ENCODE measurements at places on chromosomes 12 and 14.

DNA sequence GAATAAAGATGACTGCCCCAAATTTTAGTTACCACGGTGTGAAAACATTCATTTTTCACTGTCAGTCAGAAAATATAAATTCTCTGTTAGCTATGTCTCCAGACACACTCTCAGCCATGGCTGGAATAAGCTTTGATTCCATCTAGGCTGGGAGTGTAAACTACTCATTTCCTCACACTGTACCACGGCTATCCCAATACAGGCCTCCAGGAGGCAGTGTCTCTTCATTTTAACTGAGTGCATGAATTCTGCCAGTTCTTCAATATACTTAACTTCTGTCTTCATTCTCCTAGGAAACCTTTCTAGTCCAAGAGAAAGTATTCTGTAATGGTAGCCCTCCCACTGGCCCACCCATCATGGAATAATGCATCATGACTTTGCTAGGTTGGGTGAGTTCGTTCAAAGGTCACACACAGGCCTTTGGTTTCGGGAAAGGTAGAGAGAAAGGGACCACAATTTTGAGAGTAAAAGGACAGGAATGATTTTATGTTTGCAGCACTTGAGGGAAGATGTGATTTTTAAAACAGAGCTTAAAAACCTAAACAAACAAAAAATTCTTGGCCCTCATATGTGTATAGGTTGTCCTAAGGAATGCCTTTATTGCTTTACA lies 381.1 kb downstream of the SEC23A start:
- peak; percentile 43 for DNase-seq

GRCh38 chr12:30965613-30965985 lies 39.1 kb downstream of the TSPAN11 start:
- DNase-seq: no peak

DNA sequence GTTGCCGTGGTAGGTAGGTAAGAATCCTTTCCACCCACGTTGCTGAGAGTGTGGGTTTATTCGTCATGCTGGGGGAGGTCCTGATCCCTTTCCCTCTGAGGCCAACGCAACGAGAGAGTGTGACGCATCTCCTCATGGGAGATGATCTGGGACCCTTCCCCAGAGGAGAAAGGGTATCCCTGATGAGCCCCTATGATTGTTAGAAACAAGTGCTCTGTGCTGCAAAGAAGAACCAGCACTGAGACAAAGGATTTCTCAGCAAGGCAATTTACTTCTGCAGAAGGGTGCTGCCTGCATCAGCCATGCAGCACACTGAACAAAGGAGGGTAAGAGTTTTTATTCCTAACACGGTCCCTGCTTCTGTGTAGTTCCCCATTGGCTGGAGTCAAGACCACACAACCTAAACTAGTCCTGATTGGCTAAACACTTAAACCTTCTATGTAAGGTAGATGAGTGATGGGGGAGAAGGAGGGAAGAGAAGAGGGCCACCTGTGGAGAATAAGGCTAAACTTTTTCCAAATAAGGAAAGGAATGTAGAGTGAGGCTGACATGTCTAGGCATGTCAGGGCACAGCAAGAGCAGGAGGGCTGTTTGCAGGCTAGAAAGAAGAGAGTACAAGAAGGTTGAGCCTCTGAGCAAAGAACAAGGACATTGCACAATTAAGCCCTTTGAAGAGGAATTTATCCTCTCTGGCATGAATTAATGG lies 21.3 kb downstream of the CLEC2A start:
- DNase-seq: no peak

DNA sequence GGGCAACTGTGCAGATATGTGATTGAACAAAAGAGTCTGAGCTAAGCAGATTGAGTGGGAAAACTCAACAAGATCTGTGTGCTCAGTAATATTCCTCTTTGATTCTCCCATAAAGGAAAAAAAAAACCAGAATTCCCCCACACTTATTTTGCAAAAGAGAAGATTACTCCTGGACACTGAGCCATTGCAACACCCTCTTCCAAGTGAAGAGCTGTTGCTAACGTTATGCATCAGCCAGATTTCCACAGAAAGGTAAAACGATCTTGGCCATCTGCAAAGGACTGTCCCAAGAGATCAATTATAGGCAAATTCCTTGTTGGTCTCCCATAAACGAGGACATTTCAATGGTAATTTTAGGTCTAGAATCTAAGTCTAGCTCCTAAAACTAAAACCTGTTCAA lies 587.7 kb downstream of the C12orf50 start:
- no peak for DNase-seq

- DNase-seq: no peak
Observed at GRCh38 chr12:108911915-108912314, 32.0 kb downstream of the DAO start.

DNA sequence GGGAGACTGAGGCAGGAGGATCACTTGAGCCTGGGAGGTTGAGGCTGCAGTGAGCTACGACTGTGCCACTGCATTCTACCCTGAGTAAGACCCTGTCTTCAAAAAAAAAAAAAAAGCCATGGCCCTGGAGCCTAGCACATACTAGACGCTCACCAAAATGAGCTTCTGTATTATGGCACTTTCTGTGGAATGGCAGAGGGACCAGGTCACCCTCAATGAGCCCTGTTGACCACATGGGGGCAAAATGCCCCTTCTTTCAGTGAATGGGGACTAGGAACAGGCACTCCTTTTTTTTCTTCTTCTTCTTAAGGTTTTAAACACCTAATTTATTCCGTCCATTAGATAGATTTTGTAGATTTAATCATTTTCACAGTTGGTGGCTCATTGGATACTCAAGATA lies 50.5 kb downstream of the FAM222A start:
- no peak for DNase-seq

DNA sequence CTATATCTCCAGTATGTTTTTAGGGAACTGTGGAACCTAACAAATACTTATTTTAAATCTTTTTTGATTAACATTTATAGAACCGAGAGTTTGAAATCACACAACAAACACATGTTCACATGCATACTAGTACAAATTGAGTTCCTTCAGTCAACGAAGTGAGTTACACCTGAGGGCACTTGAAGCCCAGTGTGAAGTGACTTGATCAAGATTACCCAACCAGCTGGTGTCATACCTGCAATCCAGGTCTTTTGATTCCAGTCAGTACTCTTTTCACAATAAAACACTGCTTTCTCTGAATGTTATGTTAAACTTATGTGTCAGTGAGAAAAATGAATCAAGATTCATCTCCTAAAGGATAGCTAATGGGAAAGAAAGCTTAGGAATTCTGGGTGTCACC lies 35.2 kb downstream of the VRK1 start:
- no peak for DNase-seq

GRCh38 chr14:68306265-68306933 lies 486.5 kb downstream of the ZFP36L1 start:
- peak; percentile 91 for DNase-seq

DNA sequence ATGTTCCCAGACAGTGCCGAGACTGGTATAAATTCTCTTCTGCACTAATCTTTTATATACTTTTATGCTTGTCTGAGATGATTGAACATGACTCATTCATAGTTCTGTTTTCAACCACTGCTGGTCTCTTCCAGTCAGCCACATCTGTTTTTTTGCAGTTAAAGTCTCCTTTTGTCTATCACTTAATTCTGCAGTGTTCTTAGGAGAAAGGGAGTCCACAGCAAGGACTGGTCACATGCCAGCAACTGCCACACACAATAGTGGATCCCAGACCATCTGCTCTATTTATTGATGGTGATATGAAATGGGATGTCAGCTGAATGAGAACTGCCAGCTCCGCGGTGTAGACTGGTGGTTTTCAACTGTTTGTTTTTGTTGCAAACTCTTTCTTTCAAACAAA lies 379.8 kb downstream of the MED13L start:
- no peak for DNase-seq

DNA sequence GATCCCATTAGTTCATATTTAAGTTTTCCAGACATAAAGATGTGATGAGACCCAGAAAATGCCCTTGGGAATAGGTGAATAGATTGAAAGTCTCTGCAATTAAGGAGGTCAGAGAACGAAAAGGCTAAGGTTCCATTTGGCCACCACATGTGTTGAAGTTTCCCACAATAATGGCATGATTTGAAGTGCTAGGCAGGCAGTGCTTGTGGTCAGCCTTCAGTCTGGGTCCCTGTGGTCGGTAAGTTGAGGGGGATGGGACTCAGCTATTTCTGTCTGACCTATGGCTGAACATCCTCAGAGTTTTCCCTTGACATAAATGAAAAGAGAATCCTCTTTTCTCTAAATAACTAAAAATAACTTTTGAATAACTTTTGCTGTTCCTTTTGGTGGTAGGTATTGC lies 92.4 kb downstream of the PELI2 start:
- DNase-seq: no peak

DNA sequence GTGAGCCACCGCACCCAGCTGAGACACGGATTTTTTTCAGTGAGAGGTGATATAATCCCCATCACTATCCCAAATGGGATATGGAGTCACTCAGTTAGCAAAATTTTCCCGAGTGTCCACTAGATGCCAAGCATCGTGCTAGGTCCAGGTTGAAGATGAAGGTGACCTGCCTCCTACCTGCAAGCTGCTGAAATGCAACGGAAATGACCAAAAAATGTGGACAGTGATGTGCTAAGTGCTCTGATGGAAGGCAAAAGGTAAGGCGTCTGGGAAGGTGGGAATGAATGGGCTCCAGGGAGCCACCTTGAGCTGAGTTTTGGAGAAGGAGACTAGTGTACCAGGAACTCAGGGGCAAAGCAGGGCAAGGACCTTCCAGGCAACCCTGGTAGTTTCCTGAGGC lies 64.6 kb downstream of the CALM1 start:
- DNase-seq: no peak

- DNase-seq: peak; percentile 57
Observed at GRCh38 chr12:112347581-112347982, 34.6 kb downstream of the HECTD4 start.

Data from GM12865 (cell line).